ENCODE measurements at places on chromosomes 2 and 18.
A peak's percentile ranks its signal among the peaks of the same experiment; 100 is the strongest.

GRCh38 chr2:176063958-176064357 lies 19.8 kb downstream of the EVX2 start:
- DNase-seq: no peak

DNA sequence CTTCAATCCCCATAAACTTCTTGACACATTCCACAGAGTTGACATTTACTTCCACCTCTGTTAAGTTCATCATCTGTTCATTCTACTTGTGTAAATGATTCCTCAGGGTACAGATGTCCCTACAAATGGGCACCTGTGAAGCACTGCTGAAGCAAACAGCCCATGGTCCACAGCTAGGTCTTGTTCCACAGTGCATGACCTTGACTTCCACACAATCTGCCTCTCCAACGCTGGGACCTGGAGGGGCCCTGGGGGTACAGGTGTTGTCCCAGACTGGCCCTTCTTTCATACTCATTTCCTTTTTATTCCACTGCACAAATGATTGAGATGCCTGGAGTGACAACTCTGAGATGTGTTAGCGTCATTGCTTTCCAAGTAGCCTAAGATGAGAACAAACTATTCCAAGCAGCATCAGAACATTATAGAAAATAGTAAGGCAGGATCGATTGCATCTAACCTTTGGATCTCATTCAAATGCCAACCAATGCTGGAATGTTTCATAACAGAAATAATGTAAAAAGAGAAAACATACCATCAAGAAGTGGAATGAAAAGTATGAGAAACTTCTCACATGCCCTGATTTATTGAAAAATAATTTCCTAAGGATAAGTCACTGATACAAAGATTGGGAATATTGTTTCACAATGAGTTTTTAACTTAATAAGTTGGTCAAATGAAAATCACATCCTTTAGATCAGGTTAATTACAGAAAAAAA lies 31.2 kb downstream of the PIEZO2 start:
- DNase-seq: no peak

- DNase-seq: no peak
Observed at GRCh38 chr18:40524881-40525280, 1430.2 kb upstream of the PIK3C3 start.

GRCh38 chr2:18830962-18831361 lies 241.6 kb upstream of the NT5C1B start:
- no peak for DNase-seq

DNA sequence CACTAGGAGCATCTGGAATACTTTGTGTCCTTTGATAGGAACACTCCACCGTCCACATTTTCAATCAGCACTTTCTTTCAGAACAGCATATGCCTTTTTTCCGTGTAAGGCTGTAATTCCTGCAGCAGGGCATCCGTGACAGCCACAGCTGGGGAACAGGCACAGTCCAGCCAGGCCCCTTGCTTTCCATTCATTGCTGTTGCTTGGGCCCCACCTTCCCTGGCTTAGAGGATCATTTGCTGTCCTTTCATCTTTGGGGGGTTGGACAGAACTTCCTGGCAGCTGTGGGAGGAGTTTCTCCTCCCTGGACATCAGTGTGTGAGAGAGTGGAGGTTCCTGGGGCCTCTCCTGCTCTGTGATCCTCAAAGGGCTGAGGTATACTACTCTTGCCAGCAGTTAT lies 49.7 kb upstream of the ITM2C start:
- DNase-seq: no peak

DNA sequence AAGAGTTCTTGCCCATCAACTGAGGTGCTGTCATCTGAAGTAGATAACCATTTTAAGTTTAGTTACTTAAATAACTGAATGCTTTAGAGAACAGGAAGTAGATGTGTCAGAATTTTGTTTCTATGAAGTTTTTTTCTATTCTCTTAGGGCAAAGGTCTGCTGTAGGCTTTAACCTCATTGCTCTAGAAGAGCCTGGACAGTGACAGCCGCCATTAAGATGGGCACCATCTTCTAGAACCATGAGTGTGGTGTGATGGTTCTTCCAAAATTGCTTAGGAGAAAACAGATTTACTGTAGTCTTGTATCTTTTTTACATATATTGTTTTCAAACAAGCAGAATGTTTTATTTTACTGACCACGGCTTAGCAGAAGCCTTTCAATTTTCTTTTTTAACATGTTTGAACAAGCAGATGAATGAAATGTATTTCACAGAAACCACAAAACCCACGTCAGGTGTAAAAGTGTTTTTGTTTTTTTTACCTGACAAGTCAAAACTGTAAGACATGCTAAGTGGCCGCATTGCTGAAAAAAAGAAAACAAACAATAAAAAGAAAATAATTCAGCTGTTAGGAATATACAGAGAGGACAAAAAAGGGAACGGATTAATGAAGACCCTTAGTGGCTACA lies 77.9 kb downstream of the PRELID3A start:
- DNase-seq: no peak

DNA sequence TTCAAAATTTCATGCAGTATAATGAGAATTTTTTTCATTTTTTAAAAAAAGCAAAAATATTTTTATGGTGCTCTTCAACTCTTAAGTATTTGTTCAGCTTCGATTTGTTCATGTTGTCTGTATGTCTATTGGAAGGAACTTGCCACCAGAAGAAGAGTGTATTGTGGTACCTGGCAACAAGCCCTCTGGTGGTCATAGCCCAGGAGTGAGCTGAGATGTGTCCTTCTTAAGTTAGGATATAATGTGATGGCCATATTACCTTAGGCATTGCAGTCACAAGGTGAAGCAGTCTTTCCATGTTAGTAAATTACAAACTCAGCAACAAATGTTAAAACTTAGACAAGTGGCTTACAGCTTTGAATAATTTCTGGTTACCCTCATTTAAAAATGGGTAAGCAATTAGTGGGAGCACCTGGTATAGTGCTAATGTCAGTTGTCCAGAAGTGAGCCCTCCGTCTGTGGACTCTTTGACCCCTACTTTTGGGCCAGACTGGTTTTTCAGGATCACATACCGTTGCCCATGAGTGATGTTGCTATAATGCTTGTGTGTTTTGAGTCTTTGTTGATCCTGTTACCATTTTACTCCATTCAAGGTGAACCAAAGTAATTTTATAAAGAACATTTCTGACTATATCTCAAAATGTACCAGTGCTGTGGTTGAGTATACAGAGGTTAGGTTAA lies 57.4 kb downstream of the MYO1B start:
- no peak for DNase-seq

- DNase-seq: no peak
Observed at GRCh38 chr2:169709331-169709730, 15.1 kb downstream of the PHOSPHO2 start.

DNA sequence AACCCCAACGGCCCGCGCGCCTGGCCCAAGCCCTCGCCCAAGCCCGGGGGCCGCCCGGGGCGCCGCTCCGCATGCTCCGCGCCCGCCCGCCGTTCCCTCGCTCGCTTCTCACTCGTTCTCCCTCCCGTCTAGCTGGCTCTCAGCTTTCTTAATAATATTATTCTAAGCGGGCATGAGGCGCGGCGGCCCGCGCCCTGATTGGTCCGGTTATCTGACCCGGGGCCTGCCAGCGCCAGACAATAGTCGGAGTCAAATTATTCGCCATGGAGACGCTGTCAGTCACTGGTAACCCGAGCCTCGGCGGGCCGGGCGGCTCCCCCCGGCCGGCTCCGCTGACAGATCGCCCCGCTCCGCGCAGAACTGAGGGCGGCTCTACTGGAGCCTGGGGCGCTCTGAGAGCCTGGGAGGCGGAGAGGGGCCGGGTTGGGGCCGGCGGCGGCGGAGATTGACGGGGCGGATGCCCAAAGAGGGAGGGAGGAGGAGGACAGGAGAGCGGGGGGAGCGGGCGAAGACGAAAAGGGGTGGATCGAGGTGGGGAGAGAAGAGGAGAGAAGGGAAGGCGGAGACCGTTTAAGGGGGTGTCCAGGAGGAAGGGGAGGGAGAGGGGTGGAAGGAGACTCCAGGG lies at the start of gene SIX2:
Gene SIX2, minus strand, starts transcription at position 150 of the 625 bp plus-strand sequence. CDS start 342 bp downstream, outside the sequence.
- peak; percentile 91 for DNase-seq

- no peak for DNase-seq
Observed at GRCh38 chr2:46939626-46940359, 24.2 kb upstream of the MCFD2 start.

DNA sequence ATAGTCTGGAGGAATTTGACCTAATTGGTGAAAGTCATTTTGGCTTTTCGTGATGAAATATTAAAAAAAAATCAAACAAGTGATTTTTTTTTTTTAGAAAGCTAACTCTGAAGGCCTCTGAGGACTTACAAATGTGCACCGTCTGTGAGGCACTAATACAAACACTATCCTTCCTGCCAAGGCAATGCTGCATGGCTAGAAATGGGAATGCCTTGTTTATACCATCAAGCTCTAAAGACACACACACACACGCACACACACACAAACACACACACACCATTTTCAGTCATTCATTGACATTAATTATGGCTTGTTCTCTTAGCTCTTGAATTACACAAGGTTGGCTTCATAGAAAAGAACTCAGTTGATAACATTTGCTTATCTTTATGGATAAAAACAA lies 1242.0 kb upstream of the ACVR2A start:
- no peak for DNase-seq

Data from NCI-H2171 (cell line).